COLO829 (cell line): ENCODE measurements at places on chromosomes 5 and 9.

DNA sequence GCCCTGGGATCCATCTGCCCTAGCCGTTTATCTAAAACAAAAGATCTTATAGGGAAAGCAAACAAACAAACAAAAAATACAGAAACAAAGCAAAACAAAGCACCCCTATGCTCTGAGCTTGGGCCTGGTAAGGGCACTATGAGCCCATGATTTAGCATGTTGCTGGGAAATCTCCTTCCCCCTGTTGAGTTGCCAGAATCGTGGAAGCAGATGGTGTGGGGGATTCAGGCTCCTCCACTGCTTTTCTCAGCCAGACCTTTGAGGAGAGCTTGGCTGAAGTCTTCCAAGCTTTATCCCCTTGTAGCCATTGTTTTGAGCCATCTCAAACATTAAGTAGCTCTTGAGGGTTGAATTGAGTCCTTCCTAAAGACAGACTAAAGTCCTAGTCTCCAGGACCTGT is 29.9 kb downstream of the TMC1 start:
- DNase-seq = no peak

DNA sequence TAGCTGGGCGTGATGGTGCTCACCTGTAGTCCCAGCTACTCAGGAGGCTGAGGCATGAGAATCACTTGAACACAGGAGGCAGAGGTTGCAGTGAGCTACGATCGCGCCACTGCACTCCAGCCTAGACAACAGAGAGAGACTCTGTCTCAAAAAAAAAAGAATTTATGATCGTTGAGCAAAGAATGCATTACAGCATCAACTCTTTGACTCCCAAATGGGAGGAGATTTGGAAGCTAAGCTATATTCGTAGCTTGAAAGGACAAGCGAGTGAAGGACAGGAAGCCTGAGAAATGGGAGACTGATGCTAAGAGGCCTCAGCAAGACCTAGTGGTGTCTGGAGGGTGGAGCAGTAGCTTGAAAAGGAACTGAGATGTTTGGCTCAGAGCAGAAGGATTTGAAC is 10.3 kb upstream of the CCIN start:
- DNase-seq = no peak

DNA sequence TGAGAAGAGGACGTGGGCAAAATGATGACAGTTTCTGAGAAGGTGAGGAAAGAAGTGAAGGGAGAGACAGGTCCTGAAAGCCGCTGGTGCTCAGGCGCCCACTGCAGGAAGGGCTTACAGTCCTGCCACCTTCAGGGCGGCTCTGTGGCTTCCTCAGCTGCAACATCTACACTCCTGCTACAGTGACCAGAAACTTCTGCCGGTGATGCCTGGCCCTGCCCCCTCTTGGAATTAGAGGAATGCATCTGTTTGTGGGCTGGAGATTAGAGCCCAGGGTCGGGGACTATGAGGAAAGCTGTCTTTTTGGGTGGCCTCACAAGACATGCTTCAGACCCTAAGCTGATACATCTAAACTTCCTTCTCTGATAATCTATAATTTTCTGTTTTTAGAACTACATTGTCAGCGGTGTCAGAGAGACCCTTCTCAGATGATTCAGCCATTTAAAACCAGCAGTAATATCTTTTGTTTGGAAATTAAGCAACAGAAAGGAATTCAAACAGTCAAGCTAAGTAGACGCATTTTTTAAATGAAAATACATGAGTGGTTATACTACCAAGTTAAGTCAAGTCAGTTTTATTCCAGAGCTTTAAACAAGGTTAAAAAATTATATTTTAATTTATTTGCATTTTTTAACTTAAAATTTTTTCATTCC is 30.4 kb downstream of the PRDM6 start:
- DNase-seq = no peak

DNA sequence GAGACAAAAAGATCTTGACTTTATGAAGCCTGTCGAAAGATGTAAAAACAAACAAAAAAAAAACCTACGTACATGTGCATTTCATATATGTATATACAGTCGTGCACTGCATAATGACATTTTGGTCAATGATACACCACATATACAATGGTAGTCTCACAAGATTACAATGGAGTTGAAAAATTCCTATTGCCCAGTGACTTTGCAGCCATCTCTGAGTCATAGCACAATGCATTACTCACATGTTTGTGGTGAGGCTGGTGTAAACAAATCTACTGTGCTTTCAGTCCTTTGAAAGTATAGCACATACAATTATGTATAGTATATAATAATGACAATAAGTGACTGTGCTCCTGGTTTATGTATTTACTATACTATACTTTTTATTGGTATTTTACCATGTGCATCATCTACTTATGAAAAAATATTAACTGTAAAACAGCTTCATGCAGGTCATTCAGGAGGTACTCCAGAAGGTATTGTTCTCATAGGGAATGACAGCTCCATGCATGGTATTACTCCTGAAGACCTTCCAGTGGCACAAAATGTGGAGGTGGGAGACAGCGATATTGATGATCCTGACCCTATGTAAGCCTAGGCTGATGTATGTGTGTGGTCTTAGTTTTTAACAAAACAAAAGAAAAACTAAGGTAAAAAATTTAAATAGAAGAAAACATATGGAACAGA is 73.7 kb upstream of the FST start:
- no peak for DNase-seq

- no peak for DNase-seq
Measured at GRCh38 chr5:163997965-163998364, 492.5 kb downstream of the MAT2B start.

- DNase-seq = no peak
Measured at GRCh38 chr5:171771856-171772255, 13.8 kb upstream of the SMIM23 start.

- DNase-seq = no peak
Measured at GRCh38 chr5:154117050-154117449, 73.5 kb upstream of the GALNT10 start.

DNA sequence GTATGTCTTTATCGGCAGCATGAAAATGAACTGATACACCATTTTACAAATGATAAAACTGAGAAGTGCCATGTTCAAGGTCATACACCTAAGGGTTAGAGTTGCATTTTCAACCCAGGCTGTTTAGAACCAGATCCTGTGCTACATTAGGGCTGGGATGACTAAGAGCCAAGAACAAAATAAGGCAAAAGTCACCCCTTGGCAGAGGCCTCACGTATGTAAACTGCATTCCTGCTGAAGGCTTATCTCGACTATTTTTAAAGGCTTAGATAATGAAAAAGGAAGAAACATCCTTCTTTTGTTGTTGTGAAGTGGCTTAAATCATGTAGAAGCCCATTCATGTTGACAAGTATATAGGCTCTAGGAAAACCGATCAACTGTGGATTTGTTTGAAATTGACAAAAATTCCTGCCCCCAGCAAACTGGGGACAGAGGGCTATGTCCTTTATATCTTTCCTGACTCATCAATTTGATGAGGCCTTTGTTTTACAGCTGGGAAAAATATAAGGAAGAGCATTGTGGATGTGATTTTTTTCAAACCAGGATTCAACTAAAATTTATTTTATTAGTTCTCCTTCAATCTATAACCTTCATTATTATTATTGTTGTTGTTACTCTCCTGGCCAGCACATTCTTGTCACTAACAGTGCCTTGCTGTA is 196.5 kb downstream of the SNX18 start:
- no peak for DNase-seq

GRCh38 chr5:145739843-145740242 is 95.3 kb downstream of the PRELID2 start:
- DNase-seq = no peak

- no peak for DNase-seq
Measured at GRCh38 chr9:3946840-3947587, 352.9 kb downstream of the GLIS3 start.

- DNase-seq = no peak
Measured at GRCh38 chr9:69443178-69443577, 118.2 kb downstream of the ENTREP1 start.

GRCh38 chr9:87140605-87141109 is 193.4 kb upstream of the GAS1 start:
- DNase-seq = no peak

DNA sequence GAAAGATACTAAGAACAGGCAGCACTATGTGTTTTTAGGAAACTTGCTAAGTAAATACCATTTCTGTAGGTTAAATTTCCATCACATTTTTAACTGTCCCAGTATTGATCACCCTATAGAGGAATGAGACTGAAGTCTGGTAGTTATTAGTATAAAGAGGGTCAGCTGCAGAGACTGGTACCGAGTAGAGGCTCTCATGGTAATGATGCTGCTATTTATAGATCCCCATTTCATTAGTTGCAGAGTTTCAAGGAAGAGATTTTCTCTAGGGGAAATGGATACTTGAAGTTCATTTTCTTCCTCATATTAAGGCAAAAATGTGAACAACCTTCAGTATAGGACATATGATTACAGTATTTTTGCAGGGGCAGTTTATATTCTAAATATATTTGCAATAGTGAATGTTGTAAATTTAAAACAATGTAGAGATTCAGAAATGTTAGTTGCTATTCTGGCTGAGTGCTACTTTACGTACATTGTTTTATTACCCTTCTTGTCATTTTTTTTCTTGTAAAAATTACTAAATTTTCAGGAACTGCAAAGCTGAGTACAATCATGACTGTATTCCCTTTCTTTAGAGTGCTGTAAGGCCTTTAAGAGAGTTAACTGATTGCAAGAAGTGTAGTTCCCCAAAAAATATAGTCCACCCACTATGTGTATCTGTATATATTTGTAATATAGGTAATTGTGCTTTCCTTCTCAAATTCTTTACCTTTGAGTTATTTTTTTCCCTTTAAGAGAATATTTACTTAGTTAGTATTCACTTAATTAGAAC is 14.7 kb downstream of the PBX3 start:
- no peak for DNase-seq

DNA sequence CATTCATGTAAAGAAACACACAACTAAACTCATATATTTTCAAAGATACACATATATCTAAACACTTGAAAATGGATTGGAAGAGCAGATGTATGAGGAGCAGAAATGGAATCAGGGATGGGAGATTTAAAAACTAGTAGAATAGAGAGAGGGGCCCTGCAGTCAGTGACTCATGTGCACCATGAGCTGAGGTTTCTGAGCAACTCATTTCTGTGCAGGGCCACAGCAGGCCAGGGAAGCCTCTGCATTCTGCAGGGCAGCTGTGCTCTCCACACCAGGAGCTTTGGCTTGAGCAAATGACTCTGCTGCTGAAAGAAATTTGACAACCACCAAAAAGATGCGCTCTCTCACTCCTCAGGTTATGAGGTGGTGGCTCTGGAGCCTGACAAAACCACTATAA is 27.1 kb downstream of the LHX6 start:
- DNase-seq = no peak
